ENCODE measurements at places on chromosomes 4 and X.

DNA sequence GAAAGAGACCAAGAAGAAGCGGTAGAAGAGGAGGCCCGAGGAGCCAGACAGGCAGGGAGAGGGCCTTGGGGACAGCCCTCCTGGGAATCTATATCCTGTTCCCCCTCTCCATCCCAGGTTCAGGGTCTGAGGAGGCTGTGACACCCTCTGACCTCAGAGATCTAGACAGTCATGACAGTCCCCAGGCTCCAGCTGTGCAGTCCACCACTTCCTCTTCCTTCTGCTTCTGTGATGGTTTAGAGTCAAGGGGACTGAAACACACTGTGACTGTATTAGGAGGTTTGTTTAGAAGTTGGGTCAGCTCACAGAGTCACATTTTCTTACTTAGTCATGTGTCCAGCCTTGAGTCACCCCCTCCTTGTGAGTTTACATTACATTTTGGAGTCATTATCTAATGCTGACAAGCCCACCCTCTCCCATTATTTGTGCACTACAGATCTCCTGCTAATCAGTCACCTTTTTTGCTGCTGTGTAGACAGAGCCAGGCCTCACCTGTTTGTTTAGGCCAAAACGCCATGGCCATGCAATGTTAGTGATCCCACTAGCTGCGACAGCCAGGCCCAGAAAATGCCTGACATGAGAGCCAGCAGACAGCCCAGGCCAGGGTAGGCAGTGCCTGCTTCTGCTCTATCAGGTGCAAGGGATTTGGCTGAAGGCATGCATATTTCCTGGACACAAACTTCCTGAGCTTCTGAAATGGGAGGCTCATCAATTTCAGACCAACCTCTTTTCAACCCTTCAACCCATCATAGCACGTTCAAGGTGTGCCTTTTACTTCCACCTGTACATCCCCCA lies 26.0 kb downstream of the MANBA start:
- DNase-seq = no peak

DNA sequence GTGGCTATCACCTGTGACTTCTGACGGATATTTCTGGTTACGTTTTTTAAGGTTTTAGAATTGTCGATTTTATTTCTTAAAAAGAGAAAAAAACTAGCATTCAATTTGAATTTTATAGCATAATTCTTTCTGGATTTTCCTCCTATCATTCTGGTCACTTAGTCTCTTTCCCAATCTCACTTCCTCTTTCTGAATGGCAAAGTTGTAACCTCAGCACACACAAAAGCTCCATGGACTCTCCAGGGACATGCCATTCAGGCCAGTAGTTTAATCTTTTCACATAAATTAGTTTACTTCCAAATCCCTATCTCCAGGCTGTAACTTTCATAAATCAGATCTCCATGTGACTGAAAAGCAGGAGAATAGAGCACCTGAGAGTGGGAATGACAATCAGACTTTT lies 110.7 kb downstream of the ARAP2 start:
- no peak for DNase-seq

DNA sequence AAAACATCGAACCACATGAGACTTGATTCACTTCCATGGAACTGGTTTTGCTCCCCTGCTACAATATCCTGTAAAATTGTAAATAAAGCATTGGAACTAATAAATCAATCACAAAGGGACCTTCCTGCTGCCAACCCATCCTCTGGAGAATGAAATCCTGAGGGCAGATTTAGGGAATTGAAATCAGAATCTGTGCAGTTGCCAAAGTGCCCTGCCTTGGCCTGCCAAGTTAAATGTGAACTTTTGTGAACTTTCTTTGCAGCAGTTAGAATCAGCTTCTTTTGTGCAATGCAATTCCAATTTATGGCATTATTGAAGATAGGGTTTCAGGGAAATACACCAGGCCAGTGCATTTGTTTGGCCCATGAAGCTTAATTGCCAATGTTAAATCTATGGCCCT lies 263.1 kb downstream of the PTTG2 start:
- no peak for DNase-seq

- peak; percentile 57 for DNase-seq
Observed at GRCh38 chr4:154982187-154983047, 201.3 kb downstream of the RBM46 start.

DNA sequence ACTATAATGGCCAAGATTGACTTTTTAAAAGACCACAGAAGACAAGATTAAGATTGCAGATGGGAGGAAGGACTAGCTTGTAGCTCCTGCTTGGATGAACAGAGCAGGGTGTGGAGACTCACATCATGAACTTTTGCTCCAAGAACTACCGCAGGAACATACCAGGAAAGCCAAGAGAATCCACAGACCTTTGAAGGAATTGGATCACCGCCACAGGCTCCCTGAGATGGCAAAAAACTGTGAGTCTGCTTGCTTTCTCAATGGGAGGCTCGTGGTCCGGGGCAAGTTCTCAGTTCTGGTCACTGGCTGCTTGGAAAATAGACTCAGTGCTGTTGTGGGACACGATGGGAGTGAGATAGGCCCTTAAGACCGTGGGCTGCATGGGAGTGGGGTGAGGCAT lies 276.6 kb downstream of the CCSER1 start:
- no peak for DNase-seq

GRCh38 chrX:20531667-20532066 lies 265.0 kb upstream of the RPS6KA3 start:
- DNase-seq = no peak

GRCh38 chr4:171024720-171025303 lies 788.4 kb upstream of the GALNTL6 start:
- no peak for DNase-seq

- no peak for DNase-seq
Observed at GRCh38 chr4:123996718-123997510, 600.3 kb downstream of the SPRY1 start.

DNA sequence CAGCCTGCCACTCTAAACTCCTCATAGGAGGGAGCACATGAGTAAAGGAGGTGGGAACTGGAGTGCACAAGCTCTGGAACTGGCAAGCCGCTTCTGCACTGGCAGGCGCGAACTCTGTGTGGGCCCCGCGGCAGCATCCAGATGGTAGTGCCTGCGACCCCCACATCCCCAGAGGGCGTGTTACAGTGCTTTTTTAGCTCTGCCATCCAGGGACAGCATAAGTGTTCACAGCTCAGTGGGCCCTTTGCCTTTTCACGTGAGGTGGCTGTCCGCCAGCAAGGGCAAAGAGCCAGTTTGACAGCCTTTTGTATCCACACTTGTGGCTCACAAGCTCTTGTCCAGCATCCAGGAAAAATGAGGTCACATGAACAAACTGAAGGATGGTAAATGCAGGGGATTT lies 581.6 kb upstream of the DIAPH2 start:
- DNase-seq = no peak

DNA sequence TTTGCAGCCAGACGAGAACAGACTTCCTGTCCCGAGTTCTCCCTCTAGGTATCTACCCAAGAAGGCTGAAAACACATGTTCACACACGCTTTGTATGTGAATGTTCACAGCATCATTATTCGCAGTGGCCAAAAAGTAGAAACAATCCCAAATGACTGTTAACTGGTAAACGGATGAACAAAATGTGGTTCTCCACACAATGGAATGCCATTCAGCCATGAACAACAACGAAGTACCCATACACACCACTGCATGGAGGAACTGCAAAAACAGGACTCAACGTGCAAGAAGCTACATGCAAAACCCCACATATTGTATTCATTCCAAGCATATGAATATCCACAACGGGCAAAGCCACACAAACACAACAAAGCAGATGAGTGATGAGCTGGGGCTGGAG lies 45.0 kb downstream of the PDHA1 start:
- no peak for DNase-seq

GRCh38 chrX:46737462-46737861 lies 21.5 kb downstream of the SLC9A7 start:
- DNase-seq = no peak

GRCh38 chr4:22616516-22616915 lies 76.2 kb upstream of the GBA3 start:
- no peak for DNase-seq

DNA sequence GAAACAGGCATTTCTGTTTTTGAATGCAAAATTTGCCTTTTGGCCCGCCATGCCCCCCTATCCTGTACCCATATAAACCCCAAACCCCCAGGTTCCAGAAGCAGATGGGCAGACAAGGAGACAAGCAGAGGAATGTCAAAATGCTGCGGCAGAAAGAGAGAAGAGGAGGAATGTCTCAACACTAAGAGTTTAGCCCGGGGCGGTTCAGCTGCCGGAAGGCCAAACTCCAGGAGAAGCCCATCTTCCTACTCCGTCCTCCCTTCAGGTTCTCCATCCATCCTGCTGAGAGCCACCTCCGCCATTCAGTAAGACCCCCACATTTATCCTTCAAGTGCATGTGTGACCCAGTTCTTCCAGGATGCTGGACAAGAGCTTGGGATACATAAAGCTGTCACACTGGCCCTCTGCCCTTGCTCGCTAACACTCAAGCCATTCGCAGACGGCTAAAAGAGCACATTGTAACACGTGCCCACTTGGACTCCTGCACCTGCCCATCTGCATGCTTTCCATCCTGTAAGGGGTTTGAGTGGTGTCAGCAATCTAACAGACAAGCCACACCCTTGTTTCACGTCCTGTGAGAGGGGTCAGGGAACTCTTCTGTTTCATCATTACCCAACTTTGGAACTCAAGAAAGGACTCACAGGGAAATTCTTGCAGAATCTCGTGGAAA lies 31.3 kb downstream of the TLR10 start:
- no peak for DNase-seq

DNA sequence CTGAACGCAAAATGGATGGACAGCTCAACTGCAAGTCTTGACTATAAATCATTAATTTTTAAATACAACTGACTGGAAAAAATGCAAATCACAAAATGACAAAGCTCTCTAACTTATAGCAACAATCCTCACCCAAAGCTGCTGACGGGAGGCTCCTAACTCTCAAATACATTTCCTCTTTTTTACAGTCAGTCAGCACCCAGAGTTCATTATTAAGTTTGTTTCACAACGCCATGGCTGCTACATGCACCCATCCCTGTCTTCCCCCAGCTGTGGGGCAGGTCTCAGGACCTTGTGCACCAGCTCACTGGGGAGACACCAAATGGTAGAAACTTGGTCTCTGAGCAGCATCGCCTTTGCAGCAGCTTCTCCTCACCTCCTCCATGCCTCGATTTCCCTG lies 97.6 kb downstream of the SLC34A2 start:
- no peak for DNase-seq

All from activated T-cell treated with anti-CD3 and anti-CD28 coated beads, Interleukin-2, amount 50 U/mL, for 48 hours (primary cell).